ENCODE measurements at places on chromosomes 7 and 10.

DNA sequence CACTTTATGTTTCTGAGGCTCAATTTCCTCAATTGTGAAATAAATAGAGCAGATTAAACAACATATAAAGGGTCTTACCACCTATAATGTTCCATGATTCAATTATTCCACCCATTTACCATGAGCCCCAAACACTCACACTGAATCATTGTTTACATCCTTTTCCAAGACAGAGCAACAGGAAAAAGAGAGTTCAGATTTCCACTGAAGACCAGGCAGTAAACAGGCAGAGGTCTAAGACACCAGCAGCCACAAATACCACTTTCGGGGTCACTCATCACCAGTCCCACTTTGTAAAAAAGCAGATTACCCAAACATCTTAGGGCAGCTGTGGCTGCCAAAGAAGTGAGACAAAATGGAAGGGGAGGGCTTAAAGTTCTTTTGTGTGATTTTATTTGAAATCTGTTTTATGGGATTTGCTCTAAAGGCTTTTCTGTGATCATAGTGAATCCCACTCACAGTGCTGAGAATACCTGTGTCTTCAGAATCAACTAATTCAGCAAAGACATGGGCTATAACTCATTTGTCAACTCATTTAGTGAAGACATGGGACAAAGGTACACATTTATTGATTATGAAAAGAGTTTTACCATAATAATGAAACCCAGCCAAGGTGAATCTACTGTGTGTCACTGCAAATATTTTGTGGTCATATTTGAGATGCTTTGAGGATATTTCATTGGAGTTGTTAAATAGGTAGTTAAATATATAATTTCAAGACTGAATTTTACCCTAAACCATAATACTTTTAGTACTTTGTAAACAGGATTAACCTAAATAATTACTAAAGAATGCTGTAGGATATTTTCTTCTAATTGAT lies 24.8 kb upstream of the DLD start:
- DNase-seq: no peak

GRCh38 chr7:38748056-38748610 lies 117.0 kb upstream of the AMPH start:
- no peak for DNase-seq

- DNase-seq: no peak
Measured at GRCh38 chr7:36707465-36707864, 16.8 kb downstream of the AOAH start.

GRCh38 chr10:88918191-88918905 lies 34.2 kb downstream of the ACTA2 start:
- DNase-seq: no peak

All from right lobe of liver (tissue), 6 donors.